Hepatocyte (in vitro differentiated cells): ENCODE measurements at places on chromosomes 5 and 9. TPM values are rescaled to one million over a fixed set of nuclear protein-coding genes. Genes with fewer than 3 reads are reported as not detected.
A peak's percentile ranks its signal among the peaks of the same experiment; 100 is the strongest.

TEK gene
- total RNA-seq = 3.9 and 5.6 TPM in 2 replicates

REXO4 gene
- total RNA-seq = 16.6 and 19.4 TPM in 2 replicates

NIPBL gene
- total RNA-seq = 35.0 and 52.6 TPM in 2 replicates

MARCOL gene
- not detected in 2 replicates for total RNA-seq

DNA sequence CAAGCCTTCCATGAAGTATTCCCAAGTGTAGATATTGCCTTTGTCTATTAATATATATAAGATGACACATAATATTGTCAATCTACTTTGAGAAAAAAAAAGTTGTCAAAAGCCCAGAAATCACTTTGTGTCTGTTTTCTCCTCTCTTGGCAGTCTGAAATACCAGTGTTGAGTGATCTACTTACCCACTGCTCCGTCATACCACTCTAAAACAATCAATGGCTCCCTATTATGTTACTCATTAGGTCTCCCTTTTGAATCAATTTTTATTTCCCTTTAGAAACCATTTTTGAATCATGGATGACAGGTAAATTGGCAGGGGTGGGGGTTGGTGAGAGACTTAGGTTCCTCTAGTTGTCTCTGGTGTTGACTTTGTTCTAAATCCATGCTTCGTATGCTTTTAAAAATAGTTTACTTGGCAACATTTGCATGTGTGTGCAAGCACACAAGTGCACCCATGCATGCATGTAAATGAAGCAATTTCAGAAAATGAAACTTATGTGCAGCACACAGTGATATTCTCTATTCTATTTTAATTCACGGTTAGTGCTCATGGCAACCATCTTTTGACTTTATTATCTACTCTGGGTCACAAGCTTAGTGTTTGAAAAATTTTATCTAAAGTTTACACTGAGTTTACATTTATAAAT, 378.9 kb downstream of the RAB3C start:
- no peaks in the 10 kb centered on the region for H3K4me1 ChIP-seq
- DNase-seq = no peak

SSBP2 gene
- 23.7 and 29.3 TPM in 2 replicates for total RNA-seq

FYB1 gene
- total RNA-seq = 2.4 and 2.6 TPM in 2 replicates

PCDHGA5 gene
- 0.03 and 0.20 TPM in 2 replicates for total RNA-seq

GARNL3 gene
- total RNA-seq = 10.5 and 14.5 TPM in 2 replicates

DNA sequence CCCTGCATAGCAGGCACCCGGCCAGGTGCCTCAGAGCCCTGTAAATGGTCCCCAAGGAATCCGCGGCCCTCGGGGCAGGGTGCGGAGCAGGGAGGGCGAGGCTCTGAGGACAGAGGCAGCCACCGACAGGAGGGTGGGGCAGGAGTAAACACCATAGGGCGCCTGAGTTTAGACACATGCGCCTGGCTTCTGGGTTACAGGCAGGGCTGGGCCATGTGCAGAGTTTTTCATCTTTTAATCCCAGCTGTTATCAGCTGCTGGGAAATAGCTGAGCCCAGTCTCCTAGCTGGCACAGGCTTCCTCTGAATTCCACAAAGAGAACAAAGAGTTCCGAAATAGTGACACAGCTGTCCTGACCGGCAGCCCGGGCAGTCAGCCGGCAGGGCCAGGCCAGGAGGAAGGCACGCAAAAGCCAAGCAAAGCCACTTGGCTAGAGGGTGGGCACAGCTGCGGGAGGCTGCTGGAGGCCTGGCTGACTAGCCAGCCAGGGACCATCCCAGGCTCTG, 98.9 kb upstream of the PHYKPL start:
- no peaks in the 10 kb centered on the region for H3K36me3 ChIP-seq
- H3K27ac ChIP-seq = peak overlapping the region; percentile 14
- no peaks in the 10 kb centered on the region for H3K27me3 ChIP-seq
- peak; percentile 68 for DNase-seq

NR5A1 gene
- 0.07 and 0.20 TPM in 2 replicates for total RNA-seq

GRCh38 chr9:28320616-28321015, 747.3 kb upstream of the C9orf72 start:
- H3K4me3 ChIP-seq = no peak overlapping the region
- no peak for DNase-seq
- H3K27me3 ChIP-seq = no peaks in the 10 kb centered on the region
- no peaks in the 10 kb centered on the region for H3K4me1 ChIP-seq
- no peak overlapping the region for H3K27ac ChIP-seq

DNA sequence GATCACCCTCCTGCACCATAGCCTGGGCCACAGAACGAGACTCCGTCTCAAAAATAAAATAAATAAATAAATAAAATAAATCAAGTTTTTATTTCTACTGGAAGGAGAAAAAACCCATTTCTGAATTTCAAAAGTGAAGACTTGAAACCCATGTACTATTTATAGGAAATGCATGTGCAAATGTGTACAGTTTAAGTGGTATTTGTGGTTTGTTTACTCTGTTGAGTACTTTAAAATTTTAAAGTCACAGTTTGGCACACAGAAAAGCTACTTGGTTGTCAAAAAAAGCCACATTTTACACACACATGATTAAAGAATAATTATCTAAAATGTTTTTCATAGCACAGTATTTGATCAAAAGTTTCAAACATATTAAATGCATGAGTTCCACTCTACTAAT, 43.6 kb downstream of the NR3C1 start:
- H3K4me3 ChIP-seq = no peak overlapping the region
- no peaks in the 10 kb centered on the region for H3K36me3 ChIP-seq
- H3K27me3 ChIP-seq = no peaks in the 10 kb centered on the region
- no peak overlapping the region for H3K27ac ChIP-seq

IL5 gene
- total RNA-seq = not detected in 2 replicates
